Ecto neural progenitor cell (in vitro differentiated cells): ENCODE measurements at places on chromosomes 1 and 21.

- no peak for DNase-seq
Observed at GRCh38 chr1:93467606-93468005, 19.7 kb downstream of the FNBP1L start.

DNA sequence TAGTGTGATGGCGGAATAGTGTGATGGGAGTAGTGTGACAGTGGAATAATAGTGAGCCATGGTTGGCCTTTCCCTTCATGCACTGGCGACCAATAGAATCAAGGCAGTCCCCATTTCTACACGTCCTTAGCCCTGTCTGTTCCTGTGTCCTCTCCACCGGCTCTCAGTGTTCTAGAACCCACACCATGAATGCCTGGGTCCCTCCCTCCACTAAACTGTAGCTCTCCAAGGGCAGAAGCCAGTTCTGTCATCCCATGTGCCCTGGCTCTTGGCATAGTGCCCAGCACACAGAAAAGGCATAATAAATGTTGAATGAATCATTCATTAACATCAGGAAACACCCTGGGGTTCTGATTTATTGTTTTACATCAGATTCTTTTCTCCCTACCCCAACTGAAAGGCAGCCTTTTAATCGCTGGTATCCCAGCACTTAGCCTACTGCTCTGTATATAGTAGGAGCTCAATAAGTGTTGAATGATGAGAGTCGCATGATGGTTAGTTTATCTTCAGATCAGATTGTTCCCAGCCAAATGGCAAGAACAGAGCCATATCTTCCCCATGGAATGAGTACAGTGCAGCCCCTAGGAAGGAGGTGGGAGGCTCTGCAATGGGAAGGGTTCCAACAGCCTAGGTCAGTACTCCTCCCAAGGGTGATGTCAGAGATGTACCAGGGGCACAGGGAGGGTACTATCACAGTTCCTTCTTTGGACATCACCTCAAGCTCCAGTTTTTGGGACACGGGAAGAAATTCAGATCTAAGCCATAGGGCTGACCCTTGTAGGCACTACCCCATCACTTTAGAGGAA lies 325.7 kb downstream of the HHAT start:
- DNase-seq = no peak

DNA sequence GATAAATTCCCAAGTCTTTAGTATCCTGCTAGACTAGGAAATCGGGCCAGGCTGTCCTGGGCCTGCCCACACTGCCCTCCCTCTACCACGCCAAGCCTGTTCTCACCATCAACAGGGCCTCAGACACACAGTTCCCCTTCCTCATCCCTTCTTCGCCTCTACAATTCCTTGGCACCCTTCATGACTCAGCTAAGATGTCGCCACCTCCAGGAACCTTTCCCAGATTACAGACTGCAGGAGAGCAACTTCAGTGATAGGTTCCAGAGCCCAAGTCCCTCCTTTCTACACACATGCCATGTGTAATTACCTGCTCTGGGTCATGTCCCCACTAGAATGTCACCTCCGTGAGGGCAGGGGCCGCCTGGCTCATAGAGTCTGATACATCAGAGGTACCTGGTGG lies 3.3 kb downstream of the RIMS3 start:
- DNase-seq = no peak

DNA sequence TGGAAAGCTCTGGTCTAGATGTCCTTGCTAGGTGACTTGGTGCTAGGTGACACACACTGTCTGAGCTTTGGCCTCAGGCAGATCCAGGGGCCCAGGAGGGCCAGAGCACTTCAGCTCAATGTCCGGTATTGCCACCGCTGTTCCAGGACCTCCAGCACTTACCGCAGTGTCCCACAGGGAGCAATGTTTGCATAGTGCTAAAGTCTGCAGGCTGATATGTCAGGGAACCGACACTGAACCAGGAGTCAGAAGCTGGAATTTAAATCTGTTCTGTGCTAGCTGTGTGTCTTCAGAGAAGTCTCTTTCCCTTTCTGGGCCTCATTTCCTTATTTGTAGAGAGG lies 19.3 kb downstream of the DHCR24 start:
- no peak for DNase-seq

DNA sequence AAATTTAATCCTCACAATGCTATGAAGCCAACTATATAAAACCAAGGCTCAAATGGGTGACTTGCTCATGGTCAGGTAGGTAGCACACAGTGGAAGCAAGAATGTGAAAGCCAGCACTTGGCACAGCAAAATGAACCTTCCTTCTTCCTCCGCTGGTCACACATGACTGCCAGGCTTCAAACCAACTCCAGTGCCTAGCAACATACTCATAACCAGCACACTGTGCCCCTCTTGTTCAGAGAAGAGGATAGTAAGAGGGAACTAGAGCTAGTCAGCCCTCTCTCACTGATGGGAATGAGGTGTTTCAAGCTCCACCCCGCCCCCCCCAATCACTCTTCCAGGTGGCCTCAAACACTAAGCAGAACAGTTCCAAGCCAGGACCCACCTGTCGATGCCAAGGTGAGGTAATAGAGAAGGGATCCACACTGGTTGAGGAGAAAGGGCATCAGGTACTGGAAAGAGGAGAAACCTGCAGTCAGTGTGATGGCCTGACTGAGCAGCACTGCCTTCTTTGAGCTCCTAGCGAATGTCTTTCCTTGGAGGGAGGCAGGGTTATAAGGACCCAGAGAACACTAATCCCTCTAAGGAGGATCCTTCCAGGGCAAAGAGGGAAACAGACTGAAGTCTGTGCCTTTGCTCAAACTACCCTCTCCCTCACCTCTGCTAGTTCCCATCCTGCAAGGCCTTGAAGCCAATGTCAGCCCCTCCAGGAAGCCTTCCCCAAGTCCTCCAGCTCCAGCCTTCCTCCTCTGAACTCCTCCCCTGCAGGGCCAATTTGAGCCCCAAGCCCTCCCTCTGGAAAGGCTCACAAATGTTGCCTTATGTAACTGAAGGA lies 1.2 kb downstream of the TMEM234 start:
- DNase-seq = no peak

- DNase-seq = no peak
Observed at GRCh38 chr1:1157033-1157365, 16.7 kb upstream of the TTLL10 start.

- no peak for DNase-seq
Observed at GRCh38 chr1:225815526-225816178, 5.7 kb downstream of the EPHX1 start.

DNA sequence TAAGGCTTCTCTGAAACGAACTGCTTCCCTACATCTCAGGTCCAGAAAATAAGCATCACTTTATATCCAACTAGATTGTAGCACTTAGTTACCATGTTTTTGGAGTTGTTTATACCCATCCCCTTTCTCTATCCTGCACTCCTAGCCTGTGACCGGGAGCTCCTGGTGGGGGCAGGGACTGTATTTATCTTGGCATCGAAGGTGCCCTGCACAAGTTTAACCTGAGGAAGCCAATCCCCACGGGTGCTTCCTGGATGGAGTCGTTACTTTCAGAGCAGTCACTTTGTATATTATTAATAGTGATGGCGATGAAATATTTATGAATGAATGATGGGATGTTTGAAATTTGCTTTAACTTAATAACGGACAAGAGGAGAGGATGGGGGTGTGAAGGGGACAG lies 73.9 kb downstream of the KLHDC7A start:
- no peak for DNase-seq

- DNase-seq = no peak
Observed at GRCh38 chr1:158011714-158012113, 18.3 kb downstream of the KIRREL1 start.

DNA sequence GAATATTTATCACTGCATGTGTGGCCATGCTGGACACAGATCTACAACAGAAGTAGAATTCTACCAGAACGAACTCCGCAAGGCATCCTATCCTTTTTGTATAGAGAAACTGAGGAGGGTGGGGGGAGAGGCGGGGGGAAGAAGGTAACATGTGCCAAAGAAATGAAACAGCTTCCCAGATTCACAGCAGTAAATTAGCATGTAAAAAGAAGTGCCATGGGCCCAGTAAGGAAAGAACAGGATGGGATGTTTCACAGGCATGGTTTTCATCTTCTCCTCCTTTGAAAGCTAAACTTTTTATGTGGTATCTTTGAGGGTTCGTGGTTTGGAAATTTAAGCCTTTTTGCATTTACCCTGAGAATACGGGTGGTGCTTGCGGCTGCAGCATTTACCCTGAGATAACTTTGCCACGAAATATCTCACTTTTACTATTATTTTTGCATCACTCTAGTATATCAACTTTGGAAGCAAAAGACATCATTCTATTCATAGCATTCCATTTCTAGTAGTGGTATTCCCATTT lies 168.9 kb downstream of the TPR start:
- DNase-seq = no peak

- DNase-seq = no peak
Observed at GRCh38 chr1:171588230-171588629, 33.8 kb upstream of the MYOCOS start.

GRCh38 chr1:191582169-191582568 lies 576.1 kb upstream of the RGS18 start:
- DNase-seq = no peak

DNA sequence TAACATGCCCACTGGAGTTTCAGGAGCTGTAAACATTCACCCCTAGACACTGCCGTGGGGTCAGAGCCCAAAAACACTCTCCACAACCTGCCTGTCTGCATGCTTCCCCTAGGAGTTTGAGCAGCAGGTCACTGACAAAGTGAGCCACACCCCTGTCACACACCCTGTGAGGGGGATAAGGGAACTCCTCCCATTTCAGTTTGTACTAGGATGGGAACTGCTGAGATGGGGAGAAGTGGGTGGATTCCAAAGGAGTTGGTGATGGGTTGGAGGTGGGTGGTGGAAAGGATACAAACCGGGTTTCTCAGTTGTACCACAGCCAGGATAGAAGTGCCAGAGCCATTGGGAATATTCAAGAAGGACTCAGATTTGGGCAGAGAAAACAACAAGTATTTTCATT lies 140.2 kb downstream of the MIS18A start:
- DNase-seq = no peak

DNA sequence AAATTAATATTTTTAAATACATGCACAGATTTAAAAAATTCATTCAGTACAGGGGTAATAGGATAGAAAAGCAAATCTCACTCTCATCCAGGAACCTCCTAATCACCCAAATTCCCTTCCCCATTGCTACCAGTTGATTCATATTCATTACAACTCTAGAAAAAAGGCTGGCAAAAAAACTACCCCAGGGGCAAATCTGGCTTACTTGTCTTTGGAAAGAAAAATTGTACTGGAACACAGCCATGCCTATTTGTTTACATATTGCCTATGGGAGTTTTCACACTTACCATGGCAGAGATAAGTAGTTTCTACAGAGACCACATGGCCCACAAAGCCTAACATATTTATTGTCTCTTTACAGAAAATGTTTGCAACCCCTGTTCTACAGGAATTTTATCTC lies 8.9 kb upstream of the RBM34 start:
- DNase-seq = no peak

- DNase-seq = no peak
Observed at GRCh38 chr21:36103434-36103833, 31.4 kb upstream of the CBR3 start.

DNA sequence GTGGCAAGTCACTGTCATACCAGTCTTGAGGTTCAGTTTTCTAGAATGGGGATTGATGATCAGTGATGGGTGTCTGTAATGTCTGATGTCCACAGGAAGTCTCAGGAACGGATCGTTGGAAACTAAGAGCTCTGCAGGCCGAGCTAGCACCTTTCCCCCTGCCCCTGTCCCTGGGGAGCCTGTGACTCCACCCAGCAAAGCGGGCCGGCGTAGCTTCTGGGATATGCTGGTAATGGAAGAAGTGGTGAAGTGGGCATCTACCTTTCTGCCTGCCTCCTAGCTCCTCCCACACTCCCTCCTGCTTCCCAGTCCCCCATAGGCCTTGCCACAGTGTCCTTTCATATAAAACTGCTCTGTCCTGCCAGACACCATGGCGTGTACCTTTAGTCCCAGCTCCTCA lies 13.4 kb downstream of the HYI start:
- DNase-seq = no peak

DNA sequence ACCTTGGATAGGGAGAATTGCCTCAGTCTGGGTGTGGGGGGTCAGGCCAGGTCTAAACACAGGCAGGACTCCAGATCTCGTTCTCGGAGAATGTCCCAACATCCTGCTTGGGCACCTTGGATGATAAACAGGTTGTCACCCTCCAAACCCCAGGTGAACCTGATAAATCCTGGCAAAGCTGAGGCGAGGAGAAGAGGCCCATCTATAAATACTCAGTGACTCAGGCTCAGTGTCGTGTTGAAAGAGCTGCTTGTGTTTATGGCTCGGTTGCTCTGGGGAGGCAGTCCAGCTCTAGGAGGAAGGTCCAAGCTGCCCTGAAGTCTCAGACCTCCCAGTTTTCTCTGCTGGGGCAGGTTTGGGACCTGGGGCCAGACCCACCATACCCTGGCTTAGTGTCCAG lies 15.8 kb upstream of the TRIM63 start:
- DNase-seq = no peak
